ENCODE measurements at places on chromosomes 7 and 10.

DNA sequence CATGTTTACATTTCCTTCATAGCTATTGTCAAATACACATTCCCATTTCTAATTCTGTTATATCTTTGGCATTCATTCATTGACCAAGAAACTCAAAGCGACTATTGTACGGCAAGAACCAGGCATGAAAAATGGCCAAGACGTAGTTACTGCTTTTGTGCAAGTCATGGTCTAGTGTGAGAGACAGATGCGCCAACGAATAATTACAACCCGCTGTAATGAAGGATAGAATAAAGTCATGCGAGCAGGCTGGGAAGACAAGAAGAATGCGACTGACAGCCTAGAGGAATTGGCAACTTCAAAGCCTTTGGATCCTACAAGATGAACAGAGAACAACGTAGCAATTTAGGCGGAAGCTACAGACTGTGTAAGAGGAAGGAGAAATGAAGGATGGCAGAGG is 221.2 kb downstream of the CALN1 start:
- no peak for DNase-seq

GRCh38 chr7:22444181-22444971 is 55.6 kb downstream of the STEAP1B start:
- DNase-seq: no peak

DNA sequence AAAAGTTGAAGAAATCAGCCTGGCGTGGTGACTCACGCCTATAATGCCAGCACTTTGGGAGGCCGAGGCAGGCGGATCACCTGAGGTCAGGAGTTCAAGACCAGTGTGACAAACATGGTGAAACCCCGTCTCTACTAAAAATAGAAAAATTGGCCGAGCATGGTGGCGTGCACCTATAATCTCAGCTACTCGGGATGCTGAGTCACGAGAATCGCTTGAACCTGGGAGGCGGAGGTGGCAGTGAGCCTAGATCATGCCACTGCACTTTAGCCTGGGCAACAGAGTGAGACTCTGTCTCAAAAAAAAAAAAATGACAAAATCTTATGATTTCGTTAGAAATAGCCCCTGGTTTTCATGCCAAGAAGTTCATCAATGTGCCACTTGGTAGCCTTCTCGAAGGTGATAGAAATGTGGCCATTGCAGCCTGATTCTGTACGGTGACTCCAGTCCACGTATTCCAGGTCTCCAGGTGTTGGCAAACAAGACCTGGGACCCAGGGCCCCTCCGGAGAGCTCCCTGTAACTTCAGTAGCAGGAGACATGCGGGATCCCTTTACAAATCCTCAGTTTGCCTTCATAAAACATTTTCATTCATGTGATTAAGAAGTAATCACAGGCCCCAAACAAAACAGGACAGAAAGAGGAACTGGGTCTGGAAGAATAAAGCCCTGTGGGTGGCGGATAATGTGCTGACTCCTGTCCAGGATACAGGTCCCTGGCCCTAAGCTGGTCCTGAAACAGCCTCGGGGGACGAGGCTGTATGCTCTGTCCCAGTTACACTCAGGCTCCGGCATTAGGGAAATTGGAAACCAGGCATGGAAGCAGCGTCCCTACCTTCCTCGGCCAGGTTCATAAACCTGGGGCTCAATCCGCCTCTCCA is 207.3 kb upstream of the SH2B2 start:
- no peak for DNase-seq

- DNase-seq: no peak
Observed at GRCh38 chr7:72078301-72078700, 333.8 kb downstream of the CALN1 start.

DNA sequence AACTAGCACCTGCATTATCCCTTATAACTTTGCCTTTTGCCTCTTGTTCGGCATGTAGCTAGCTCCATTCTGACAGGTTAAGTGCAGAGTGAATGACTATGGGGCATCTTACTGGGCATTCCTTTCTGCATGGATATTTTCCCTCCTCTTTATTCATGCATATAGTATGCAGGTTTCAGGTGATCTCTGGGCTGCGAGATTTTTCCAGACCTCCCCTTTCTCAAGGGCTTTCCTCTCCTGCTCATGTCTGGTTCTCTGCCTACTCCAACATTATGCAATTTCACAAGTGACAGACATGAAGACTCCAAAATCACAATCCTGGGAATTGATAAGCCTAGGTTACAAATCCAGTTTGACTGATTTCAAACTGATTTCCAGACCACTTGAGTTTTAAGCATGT is 503.8 kb downstream of the NXPH1 start:
- DNase-seq: no peak

- no peak for DNase-seq
Observed at GRCh38 chr10:63481815-63482421, 16.1 kb upstream of the JMJD1C start.

DNA sequence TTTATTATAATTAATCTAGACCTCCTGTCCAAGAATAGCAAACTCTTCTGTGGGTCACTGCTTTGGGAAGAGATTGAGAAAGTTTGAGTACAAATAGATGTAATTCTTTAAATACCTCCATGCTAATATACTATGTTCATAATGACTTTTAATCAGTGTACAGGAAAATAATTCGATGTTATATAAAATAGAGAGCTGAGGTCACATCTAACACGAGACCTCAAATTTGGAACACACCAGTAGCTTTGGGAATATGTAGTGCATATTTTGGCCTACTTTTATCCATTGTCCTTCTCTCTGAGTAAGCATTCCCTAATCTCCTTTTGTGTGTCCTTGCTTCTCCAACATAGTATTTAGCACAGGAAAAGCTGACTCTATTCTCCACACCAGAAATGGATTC is 27.3 kb upstream of the CABCOCO1 start:
- no peak for DNase-seq

DNA sequence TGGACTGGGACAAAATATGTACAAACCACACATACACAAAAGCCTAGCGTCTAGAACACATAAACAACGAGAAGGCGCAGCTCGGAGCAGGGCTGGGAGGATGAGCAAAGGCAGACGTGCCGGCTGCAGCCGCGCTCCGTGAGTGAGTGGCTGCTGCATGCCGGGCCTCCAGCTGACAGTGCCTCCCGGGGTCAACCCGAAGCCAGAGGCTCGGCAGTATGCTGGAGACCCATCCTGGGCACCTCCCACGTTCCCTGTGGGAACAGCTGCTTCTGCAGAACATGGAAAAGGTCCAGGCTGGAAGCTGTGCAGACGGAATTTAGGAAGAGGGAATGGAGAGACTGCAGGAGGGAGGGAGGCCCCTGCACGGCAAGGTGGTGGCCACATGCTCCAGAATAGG is 3.6 kb upstream of the GPR146 start:
- DNase-seq: peak; percentile 52

DNA sequence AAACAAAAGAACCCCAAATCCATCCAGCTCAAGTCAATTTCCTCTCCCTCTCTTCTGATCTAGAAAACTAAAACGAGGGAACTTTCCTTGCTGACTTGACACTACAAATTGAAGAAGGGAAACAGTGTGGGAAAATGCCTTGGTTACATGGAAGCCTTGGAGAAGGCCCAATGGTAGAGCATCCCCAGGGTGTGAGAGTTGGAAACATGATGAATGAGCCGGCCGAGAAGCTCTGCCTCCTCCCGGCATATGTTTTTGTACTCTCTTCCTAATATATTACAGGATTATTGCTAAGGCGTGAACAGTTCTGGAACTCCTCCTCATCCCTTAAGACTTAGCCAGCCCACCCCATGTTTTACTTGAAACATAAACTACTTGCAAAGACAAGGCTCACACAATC is 618.2 kb upstream of the MGMT start:
- no peak for DNase-seq

DNA sequence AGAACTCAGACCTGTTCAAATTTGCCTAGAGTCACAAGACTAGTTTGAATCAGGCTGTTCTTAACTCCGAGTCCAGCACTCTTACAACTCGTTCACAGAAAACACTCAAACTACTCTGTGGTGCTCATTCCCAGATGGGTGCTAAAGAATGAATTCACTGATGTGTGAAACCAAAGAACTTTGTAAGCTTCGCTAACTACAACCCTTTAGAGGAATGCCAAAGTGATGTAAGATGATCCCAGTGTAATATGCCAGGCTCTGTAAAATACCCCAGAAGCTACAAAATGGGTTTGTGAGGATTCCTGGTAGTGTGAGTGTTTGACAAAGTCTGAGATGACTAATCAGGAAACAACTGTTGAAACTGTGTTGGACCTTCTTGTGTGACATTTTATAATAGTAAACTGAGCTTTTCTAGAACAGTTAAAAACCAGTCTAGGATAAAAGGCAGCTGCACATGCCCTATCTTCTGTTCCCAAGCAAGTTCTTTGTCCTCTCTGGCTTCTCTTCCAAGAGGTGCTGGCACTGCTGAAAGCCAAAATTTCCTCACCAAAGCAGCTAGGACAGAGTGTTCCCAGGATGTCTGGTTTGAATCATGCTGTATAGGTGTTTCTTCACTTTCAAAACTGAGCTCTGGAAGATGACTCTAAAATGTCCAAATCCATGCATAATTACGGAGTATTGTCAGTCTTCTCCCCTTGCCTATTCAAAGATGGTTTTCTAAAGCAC is 527.6 kb downstream of the SORCS1 start:
- no peak for DNase-seq

Measured in brain microvascular endothelial cell (primary cell).